Jurkat, Clone E6-1 (cell line): ENCODE measurements at places on chromosomes 13 and 19.

- DNase-seq: no peak
These were observed 53.0 kb downstream of the TGDS start for GRCh38 chr13:94542917-94543316.

DNA sequence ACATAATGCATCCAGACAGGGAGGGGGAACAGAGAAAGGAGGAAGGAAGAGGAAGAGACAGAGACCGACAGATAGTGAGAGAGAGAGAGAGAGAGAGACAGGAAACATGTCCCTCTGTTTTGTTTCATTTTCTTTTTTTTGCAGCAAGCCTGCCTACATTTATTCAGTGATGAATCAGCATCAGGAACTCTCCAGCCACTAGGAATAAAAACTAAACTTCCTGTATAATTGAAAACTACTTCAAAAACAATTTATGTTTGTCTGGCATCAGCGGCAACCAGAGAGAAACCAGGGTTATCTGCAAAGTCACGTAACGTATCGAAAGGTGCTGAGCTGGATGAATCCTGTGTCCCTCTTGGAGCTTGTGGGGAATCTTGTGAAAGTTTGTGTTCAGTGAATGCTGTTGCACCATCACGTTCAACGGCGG, 148.6 kb upstream of the SOX21 start:
- peak; percentile 4 for DNase-seq

GRCh38 chr19:37251308-37252229, 33.6 kb downstream of the ZNF383 start:
- DNase-seq: no peak

GRCh38 chr13:52842441-52842840, 6.0 kb downstream of the PCDH8 start:
- DNase-seq: no peak

DNA sequence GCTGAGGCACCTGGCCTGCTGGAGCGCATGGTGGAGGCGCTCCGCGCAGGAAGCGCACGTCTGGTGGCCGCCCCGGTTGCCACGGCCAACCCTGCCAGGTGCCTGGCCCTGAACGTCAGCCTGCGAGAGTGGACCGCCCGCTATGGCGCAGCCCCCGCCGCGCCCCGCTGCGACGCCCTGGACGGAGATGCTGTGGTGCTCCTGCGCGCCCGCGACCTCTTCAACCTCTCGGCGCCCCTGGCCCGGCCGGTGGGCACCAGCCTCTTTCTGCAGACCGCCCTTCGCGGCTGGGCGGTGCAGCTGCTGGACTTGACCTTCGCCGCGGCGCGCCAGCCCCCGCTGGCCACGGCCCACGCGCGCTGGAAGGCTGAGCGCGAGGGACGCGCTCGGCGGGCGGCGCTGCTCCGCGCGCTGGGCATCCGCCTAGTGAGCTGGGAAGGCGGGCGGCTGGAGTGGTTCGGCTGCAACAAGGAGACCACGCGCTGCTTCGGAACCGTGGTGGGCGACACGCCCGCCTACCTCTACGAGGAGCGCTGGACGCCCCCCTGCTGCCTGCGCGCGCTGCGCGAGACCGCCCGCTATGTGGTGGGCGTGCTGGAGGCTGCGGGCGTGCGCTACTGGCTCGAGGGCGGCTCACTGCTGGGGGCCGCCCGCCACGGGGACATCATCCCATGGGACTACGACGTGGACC, 9.7 kb upstream of the STRN4 start:
- DNase-seq: no peak

DNA sequence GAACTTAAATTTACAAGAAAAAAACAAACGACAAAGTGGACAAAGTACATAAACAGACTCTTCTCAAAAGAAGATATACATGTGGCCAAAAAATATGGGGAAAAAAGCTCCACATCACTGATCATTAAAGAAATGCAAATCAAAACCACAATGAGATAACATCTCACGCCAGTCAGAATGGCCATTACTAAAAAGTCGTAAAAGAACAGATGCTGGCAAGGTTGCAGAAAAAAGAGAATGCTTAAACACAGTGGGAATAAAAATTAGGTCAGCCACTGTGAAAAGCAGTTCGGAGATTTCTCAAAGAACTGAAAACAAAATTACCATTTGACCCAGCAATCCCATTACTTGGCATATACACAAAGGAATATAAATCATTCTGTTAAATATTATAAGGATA, 132.7 kb downstream of the UGGT2 start:
- no peak for DNase-seq

DNA sequence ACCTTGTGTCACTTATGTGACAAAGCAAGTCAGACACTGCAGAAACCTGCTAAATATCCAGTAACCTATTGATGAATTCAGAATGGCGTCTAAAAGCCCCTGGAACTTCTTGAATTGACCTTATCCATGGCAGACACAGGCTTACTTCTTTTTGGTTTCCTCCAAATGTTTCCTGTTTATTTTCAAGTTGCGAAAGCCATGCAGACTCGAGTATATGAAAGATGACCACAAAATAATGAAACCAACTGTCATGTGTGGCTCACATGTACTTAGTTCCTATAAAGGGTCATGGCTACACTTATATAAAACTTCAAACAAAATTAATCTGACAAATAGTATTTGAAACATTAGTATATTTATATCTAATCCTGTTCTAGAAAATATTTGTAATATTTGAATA, 113.1 kb upstream of the FNDC3A start:
- no peak for DNase-seq

DNA sequence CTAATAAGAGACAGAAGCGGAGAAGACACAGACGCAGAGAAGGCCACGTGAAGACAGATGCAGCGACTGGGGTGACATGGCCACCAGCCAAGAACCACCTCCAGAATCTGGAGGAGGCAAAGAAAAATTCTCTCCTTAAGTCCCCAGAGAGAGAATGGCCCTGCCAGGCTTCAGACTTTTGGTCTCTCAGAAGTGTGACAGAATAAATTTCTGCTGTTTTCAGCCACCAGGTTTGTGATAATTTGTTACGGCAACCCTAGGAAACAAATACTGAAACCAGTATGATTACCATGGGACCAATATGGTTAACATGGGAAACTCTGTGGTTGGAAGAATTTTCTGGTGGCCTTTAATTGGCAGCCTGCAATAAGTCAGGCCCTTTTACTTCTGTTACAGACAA, 63.9 kb upstream of the DOCK9 start:
- DNase-seq: no peak

- no peak for DNase-seq
These were observed 59.7 kb upstream of the MTIF3 start for GRCh38 chr13:27510082-27510481.

DNA sequence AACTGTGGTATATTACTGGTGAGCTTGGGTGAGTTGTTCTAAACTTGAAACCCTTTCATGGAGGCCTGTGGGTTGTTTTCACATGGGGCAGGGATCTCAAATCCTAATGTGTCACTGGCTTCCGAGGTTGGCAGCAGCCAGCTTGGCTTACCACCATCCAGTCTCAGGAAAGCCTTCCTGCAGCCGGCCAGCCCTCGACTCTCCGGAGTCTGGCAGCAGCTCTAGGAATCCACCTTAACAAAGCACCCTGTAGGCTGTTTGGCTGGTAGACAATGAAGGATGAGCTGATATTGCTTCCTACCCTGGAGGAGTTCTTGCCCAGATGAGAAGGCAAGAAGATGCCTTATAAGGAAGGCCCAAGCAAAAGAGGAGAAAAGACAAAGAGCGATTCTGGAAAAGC, 188.3 kb downstream of the KLF12 start:
- no peak for DNase-seq

DNA sequence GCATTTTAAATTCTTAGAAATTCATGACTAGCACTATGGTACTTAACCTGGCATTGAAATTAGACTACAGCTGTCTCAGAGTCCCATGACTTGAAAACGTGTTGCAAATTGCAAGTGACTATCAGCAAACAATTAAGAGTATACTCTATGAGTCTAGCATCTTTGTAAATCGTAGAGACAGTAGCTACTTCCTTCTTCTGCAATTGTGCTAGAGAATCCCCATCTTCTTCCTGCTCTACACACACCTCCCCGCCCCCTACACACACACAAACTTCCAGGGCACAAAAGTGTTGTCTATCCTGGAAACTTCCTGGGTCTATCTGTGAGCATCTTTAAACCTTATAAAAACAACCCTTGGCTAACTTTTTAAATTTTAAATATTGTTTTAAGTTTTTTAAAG, 35.2 kb upstream of the MIR17HG start:
- no peak for DNase-seq

DNA sequence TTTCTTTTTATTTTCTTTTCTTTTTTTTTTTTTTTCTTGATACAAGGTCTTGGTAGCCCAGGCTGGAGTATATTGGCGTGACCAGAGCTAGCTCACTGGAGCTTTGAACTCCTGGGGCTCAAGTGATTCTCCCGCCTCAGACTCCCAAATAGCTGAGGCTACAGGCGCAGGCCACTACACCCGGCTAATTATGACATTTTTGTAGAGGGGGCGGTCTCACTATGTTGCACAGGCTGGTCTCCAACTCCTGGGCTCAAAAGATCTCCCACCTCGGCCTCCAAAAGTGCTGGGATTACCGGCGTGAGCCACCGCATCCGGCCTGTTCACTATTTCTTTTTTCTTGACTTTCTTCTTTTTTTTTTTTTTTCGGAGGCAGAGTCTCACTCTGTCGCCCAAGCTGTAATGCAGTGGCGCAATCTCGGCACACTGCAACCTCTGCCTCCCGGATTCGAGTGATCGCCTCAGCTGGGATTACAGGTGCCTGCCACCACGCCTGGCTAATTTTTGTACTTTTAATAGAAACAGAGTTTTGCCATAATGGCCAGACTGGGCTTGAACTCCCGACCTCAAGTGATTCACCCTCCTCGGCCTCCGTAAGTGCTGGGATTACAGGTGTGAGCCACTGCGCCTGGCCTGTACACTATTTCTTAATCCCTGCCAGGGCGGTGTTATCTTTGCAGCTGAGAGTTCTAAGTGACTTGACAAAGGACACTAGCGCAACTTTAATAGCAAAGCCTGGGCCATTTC, 37.1 kb upstream of the LSM14A start:
- DNase-seq: no peak
